Mucosa of gallbladder (tissue), 1 donor: ENCODE measurements at places on chromosomes 6 and 20. TPM values are rescaled to one million over a fixed set of nuclear protein-coding genes. Genes with fewer than 3 reads are reported as not detected.

CBFA2T2 gene
- 21.2 TPM for total RNA-seq

GRCh38 chr6:6856538-6857523, 250.9 kb upstream of the RREB1 start:
- DNase-seq: peak; percentile 43

DNA sequence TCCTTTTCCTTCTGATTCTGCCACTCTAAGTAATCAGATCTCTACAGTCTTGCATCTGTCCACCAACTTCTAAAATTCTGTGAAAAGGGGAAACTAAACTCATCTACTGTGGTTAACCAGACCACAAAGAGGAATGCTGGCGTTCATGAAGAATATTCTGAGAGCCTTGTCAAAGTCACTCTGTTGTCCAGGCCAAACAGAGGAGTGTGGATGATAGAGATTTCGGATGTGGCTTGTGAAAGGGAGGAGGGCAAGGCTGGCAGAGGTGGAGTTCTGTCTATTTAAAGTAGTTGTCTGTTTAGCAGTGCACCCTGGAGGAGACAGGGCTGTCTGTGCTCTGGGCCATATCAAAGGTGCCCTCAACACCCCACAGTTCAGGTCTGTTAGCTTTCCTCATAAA, 33.9 kb downstream of the CCN2 start:
- no peak for DNase-seq

GRCh38 chr20:32891926-32892660, 33.4 kb downstream of the EFCAB8 start:
- no peak for DNase-seq

SNX3 gene
- total RNA-seq: 142 TPM

DNA sequence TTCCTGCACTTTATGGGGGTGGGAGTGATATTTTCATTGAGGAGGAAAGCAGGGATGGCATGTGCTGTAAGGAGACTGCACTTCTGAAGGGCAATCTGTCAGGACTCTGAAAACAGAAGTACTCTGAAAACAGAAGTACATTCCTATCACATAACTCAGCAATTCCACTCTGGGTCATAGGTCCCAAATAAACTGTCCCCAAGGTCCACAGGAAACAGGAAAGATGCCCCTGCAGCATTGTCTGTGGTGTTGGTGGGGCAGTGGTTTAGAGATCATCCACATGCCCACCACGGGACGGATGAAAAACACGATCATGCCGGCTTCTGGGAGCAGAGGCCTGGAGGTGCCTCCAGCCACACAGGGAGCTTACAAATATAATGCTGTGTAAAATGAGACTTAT, 150.3 kb downstream of the OTOR start:
- no peak for DNase-seq

GRCh38 chr6:46350714-46351113, 140.5 kb downstream of the RCAN2 start:
- DNase-seq: no peak

- DNase-seq: peak; percentile 25
Measured at GRCh38 chr6:138403324-138403800, 661 bp upstream of the HEBP2 start.

- no peak for DNase-seq
Measured at GRCh38 chr6:134352786-134353480, 35.0 kb upstream of the SGK1 start.

DNA sequence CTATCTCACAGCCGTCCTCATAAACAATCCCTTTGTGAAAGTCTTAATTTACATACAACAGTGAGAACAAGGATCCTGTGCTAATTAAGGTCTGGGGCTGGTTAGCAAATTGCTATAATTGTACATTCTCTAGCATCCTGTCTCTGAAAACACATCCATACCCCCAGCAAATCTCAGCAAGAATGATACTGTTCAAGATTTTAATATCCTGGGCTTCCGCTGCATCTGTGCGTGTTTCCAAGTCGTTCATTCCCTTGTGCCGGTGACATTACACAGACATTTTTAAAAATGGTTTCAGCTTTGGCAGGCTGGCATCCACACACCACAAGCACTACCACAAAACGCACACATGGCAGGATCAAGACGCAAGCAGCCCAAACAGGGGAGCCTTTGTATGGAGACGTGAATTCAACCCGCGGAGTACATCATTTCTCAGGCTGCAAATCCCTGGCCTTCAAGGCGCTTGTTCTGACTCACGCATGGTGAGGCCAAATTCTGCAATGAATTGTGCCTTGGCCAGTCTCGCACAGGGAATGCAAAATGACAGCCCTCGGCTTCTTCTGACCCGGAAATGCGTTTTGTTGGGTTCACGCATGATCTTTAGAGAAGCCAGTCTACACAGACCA, 20.3 kb downstream of the ZMYND8 start:
- peak; percentile 51 for DNase-seq

DNA sequence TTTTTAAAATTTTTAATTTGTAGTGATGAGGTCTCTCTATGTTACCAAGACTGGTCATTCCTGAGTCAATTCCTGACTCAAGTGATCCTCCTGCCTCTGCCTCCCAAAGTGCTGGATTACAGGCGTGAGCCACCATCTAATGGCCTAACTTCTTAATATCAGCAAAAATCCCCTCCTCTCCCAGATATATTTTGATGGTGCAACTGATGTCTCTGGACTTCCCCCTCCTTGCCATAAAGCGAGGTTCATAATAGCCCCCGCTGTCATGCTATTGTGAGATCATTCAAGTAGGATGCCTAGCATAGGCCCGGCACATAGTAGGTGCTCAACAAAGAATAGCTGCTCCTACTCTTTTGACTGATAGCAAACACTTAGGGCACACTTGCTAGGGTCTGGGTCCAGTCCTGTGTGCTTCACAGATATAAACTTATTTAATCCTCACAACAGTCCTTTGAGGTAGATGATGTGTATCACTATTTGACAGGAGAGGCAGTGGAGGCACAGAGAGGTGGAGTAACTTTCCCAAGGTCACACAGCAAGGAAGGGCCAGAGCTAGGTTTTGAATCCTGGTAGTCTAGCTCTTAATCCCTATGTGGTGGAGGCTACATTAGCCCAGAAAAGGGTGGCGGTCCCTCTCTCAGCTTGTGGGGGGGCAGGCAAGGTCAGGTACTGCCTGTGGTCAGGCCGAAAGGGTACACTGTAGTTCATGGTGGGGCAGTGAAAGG, 14.6 kb downstream of the SRC start:
- DNase-seq: no peak

DNA sequence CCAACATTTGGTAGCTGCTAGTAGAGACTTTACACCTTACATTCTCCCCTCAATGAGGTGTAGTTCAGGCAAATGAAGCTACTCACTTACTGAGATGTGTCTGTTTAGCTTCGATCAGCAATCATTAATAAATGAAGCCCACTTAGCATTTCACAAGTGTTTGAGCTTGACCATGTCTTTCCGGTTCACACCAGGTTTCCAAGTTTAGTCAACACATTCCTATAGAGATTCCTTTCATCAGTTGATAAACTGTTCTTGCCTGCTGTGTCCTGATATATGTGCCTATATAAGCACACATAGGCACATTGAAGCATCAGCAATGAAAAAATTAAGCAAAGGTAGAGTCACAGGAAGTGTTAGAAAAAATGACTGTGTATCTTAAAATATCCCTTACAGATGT, 150.0 kb downstream of the BTBD3 start:
- no peak for DNase-seq

DNA sequence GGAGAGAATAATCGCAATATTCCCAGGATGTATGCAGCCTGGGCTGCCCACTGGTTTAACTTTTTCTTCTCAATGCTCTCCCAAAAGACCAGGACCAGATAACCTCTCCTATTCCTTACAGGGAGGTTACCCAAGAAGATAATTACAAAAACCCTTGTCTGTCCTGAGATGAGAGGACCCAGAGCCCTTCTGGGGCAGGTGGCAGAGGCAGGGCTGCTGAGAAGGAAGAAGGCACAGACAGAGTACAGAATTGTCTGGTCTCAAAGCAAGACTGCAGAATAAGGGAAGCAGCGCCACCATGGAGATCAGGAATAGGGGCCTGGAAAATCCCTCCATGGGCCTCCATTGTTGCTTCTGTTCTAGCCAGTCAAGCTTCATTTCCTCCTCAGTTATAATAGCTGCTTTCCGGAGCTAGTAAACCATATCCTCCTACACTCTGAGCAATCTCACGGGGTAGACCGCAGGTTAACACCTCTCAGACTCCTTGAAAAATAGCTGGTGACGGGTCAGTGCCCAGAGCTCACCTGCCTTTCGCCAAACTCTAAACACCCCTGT, 463 bp upstream of the HLA-DMB start:
- DNase-seq: no peak
